Effector CD4-positive, alpha-beta T cell (primary cell): ENCODE measurements at places on chromosomes 3 and 15.

DNA sequence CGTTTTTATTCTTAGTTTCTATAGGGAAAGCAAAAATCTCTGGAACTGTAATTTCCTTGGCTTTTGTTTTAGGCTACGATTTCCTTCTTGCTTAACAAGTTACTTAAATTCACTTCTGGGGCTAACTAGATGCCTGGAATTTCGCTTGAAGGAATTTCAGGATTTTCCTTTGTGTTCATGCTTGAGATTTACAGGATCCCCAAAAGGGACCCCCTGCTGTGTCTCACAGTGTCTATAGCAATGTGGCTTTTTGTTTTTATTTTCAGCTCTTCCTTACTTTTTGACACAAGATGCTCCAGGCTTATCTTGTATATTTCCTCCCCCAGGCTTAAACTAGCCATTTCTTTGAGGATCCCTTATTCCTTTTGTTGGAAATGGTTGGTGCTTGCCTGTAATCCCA, 95.5 kb upstream of the DPPA4 start:
- no peak for DNase-seq

DNA sequence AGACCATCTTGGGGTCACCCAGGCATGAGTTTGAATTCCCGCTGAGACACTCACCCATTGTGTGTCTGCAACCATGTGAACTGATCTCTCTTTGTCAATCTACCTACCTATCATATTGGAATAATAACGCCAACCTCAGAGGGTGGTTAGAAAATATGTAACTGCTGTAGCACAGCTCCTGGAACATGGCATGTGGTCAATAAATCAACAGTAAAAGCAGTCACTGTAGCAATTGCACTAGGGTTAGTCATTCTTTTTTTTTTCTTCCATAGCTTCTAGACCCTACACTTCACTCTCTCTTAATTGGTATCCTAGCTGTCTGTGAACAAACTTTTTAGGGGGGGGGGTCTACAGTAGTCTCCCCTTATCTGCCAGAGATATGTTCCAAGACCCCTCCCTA, 64.2 kb upstream of the SLCO2A1 start:
- no peak for DNase-seq

DNA sequence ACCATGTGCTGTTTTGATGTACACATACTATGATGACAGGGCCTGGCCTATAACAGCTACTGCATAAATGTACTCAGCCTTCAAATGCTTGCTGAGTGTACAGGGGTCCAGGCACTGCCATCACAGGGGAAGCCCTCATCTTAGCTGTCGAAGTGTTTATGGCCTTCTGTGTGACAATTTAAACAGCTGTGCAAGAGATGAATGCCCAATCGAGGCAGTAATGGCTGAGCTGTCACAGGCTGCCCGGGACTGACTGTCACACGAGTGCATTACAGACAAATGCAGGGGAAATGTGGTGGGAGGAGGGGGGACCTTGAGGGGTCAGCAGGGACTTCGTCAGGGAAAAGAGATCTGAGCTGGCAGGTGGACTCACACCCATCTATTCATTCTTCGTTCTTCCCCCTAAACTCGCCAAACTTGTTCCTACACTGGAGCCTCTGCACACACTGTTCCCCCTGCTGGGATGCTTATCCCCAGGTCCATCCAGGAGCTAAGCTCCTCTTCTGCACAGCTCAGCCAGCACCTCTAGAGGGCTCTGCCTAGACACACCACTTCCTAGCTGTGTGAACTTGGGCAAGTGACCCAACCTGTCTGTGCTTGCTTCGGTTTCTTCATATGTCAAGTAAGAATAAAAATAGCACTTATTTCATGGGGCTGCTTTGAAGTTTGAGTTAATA, 156.2 kb upstream of the IQSEC1 start:
- DNase-seq = no peak

GRCh38 chr3:179174316-179174715, 26.2 kb downstream of the PIK3CA start:
- DNase-seq = no peak

GRCh38 chr3:8648909-8649741, 4.5 kb upstream of the SSUH2 start:
- DNase-seq = no peak

GRCh38 chr3:66182246-66182645, 38.6 kb upstream of the SLC25A26 start:
- no peak for DNase-seq

DNA sequence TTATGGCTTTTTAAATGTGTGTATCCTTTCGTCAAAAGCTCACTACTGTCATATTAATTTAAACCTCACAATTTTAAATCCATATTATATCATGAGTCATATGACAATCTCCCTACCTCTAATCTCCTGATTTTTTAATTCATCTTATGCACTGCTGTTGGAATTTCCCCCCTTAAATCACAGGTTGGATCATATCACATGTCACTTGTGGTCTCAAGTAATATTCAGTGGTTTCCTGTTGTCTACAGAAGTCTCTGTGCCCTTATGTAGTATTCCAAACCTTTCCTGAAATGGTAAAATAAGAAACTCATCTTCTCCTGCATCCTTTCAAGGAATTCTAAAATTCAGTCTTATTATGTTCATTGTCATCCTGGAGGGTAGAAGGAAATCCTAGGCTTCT, 116.0 kb upstream of the CBLB start:
- DNase-seq = no peak

DNA sequence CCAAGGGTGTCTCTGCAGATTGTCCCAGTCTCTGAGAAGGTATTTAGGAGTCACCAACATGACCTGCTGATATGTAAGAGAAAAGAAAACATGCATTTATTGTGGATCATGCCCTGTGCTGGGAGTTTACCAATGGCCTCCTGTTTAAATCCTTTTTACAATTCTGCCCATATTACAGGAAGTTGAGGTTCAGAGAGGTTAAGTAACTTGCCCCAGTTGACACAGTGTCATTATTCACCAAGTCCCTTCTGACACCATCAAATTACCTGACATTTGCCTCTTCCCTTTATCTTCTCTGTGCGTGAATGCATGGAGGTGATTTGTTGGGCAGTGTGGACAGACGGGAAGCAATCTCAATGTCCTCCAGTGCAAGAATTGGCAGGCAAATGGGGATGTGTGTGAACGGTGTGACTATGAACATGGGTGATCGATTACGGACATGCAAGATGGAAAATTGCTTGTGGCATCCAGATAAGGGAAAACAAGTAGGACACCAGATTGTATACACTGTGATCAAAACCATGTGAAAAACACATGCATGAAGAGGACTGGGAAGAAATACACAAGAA, 27.3 kb downstream of the ZNF710 start:
- DNase-seq = no peak

DNA sequence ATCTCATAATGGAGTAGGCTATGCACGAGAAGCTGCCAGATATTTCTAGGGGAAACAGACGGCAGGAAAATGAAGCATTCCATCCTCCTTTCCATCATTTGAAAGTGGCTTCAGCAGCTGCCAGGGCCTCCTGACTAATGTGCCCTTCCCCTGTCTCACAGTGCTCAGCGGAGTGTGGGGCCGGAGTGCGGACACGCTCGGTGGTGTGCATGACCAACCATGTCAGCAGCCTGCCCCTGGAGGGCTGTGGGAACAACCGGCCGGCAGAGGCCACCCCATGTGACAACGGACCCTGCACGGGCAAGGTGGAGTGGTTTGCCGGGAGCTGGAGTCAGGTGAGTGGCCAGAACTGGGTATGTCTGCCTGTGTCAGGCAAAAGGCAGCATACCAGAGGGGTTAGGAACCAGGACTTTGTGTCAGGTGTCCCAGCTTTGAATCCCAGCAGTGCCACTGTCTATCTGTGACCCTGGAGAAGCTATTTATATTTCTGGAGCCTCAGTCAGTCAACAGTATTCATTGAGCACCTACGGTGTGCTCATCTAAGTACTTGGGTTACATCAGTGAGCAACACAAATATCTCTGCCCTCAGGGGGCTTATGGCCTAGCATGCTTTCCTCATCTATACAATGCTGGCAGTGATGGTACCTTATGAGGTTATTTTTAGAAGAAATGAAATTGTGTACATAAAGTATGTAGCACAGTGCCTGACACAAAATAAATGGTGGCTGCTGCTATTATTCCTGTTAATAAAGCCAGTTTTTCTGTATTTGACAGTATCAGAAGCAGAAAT, 52.4 kb upstream of the NR2E3 start:
- DNase-seq = no peak

DNA sequence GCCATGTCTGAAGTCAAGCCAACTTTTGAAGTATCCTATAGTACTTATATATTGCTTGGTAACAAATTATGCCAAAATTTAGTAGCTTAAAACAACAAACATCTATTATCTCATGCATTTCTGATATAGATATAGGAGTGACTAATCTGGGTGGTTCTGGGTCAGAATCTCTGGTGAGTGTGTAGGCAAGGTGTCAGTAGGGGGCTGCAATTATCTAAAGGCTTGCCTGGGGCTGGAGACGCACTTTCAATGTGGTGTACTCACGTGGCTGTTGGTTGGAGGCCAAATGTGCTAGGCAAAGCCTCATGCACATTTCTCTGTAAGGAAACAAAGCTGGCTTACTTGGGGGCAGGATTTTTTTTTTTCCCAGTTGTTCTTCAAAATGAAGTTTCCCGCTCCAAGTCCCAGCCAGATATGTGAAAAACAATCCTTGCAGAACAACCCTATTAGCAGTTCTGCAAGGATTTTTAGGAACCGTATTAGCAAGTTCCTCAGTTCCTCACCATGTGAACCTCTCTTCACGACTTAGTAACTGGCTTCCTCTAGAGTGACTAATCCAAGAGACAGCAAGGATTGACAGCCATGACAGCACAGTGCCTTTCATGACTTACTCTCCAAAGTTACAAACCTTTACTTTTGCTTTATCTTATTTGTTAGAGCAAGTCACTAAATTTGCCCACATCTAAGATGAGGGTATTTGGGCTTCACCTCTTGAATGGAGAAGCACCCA, 25.8 kb downstream of the GREM1 start:
- DNase-seq = no peak

DNA sequence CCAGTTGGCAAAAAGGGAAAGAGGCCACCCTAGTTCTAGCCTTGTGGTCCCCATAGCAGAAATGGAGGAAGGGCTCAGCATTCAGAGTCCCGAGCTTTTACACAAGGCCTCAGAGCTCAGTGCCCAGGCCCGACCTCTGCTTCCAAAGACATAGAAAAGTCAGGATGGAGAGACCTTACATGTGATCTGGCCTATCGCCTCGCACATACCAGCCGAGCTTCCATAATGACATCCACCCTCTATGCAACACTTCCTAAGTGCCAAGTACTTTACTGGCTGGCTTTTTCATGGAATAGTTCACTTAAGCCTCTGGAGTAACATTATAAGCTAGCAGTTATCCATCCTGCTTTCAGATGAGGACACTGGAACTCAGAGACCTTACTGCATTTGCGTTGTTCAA, 275.9 kb downstream of the FAM43A start:
- DNase-seq = no peak

- DNase-seq = no peak
Observed at GRCh38 chr15:54836052-54836795, 360.5 kb downstream of the RSL24D1 start.

DNA sequence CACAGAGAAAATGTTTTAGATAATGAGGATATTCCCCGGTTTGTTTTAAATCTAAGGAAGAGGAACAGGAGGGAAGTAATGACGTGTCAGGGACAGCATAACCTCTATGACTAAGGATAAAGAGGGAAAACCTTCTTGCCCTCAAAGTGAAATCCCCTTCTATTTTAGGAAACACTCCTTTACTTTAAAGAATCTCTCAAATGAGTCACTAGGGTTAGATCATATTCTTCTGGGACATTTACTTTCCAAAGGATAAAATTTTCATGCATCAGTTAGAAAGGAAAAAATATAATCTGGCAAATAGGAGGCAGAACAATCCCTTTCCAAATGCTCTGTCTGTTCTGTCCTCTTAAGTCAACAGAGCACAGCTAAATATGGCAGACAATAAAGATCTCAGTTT, 43.2 kb upstream of the UBE2E2 start:
- DNase-seq = no peak

GRCh38 chr15:42707068-42707467, 29.9 kb downstream of the CDAN1 start:
- DNase-seq = no peak

DNA sequence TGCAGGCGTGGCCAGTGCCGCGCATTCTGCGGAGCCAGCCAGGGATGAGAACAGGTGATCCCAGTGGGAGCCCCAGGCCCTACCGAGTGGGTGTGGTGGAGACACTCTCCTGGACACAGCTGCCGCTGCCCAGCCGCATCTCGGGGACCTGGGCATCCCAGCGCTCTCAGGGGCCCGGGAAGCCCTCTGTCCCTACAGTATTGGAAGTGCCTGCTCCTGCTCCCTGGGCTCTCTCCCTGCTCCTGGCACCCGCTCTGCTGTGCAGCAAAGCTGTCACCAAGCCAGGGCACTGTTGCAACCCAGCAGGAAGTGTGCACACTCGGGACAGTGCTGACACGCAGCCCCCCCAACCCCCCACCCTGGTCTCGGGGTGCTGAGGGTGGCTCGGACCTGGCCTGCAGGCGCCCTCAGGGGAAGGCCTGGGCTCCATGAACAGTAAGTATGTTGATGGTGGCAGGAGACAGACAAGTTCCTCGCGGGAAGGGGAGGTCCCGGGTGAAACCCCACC, 1177.4 kb upstream of the GBE1 start:
- DNase-seq = no peak

DNA sequence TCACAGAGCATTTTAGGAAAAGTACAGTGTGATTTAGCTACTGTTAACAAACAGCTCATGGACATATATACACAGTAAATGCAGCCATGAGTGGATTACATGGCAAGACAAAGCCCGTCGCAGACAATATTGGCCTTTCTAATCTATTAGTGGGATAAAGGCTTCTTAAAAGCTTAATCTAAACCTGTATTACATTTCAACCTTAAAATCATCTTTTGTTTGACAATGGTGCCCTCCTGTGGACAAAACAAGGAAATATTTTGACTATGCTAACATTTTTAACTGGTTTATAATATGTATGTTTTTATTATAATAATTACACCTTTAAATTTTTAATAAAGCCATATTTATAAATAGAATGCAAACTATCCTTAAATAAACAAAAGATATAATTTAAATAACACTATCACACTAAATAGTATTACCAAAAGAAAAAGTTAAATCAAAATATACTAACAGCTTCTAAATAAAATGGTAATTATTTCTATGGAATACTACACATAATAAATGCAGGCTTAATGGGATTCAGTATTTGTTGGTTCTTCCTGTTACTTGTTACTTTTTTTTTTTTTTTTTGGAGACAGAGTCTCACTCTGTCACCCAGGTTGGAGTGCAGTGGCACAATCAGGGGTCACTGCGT, 38.6 kb downstream of the TAFA4 start:
- DNase-seq = no peak

- DNase-seq = no peak
Observed at GRCh38 chr3:1010228-1010627, 82.6 kb upstream of the CNTN6 start.

GRCh38 chr15:63348392-63348791, 33.3 kb downstream of the CA12 start:
- no peak for DNase-seq

DNA sequence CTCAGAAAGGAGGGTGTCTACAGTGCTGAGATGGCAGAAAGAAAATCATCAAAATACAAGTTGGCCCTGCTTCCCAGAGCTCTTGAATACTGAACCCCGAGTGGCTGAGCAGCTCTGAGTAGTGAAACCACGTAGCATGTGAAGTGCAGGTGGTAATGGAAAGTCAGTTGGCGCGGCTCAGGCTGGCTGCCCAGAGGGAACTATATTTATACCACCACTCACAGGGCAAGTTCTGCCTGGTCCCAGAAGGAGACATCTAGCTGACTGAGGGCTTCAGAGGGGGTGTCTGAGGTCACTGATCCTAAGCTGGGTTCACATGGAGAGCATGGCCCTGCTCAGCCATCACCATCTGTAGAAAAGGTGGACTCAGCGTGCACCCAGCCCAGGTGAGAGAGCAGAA, 129.6 kb upstream of the AGBL1 start:
- no peak for DNase-seq

- no peak for DNase-seq
Observed at GRCh38 chr3:128307029-128307633, 153.8 kb downstream of the EEFSEC start.
